ENCODE measurements at places on chromosomes 11 and 22.

GRCh38 chr11:11985016-11985715, 23.3 kb downstream of the DKK3 start:
- no peak for DNase-seq

- no peak for DNase-seq
These were observed 11.8 kb downstream of the MUC2 start for GRCh38 chr11:1086171-1087102.

DNA sequence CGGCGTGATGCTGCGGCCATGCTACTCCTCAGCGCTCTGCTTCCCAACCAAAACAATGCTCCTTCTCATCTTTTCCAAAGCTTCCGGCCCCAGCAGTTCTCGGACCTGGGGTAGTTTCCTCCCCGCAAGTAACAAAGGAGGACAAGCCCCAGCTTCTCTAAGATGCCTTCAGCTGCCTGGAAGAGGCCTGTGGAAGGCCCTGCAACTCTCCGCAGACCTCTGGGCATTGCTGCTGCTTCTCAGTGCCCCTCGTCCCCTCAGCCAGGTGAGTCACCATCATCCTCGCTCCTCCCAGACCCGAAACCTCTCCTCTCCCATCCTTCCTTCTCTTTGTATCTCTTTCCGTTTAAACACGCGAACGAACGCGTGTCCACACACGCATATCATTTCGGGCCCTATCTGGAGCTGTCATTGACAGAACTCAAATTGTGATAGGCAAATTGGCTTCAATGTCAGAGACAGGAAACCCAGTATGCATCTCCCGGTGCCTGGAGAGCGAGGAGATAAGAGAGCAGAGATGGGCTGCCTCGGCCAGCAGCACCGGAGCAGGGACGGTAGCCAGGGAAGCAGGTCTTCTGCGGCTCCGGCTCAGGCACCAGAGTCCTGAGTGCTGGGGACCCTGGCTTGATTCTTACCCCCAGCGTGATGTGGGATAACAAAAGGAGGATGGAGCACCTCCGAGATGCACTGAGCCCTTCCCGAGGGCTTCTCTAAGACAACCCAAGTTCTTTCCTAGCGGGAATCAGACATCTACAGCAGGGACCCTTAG, 22.0 kb upstream of the JAM3 start:
- DNase-seq = no peak

- DNase-seq = no peak
These were observed 15.6 kb downstream of the TP53AIP1 start for GRCh38 chr11:128927108-128927461.

GRCh38 chr11:57501953-57502352, 13.5 kb downstream of the SLC43A1 start:
- DNase-seq = no peak

- no peak for DNase-seq
These were observed 109.2 kb downstream of the MICAL3 start for GRCh38 chr22:17915188-17915587.

GRCh38 chr22:46826438-46827135, 64.1 kb downstream of the TBC1D22A start:
- DNase-seq = no peak

GRCh38 chr22:48741540-48741939, 1086.1 kb downstream of the BRD1 start:
- DNase-seq = no peak

DNA sequence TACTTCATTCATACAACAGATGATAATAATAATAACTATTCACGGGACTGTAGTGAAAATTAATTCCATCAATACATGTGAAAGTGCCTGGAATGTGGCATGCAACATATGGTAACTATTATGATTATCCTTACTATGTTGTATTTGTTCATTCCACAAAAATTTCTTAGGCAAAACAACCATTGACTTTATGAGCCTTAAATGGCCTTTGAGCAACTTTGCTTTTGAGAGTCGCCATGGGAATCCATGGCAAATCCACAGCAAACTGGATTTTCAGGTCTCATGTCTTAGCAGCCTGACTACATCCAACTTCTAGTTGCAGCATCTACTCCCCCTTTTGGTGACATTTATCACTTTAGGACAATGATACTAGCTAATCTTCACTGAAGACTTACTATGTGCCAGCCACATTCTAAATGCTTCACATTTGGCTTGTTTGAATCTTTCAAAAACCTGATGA, 56.8 kb downstream of the SLC1A2 start:
- no peak for DNase-seq

DNA sequence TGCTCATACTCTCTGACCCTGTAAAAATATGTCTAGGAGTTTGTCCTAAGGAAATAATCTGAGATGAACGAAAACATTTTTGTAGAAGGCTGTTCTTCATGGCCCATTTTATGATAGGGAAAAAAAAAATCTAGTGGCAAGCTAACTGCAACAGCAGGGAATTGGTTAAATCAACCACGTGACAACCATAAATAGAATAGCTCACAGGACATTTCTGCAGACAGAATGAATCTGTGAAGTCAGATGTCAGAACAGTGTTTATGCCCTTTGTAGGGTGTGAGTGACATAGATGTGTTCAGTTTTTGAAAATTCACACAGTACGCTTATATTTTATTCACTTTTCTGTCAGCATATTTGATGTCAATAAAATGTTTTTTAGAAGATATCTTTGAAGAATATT, 16.1 kb downstream of the ARHGAP1 start:
- DNase-seq = no peak

- no peak for DNase-seq
These were observed 1.4 kb downstream of the TRIM34 start for GRCh38 chr11:5626196-5626595.

DNA sequence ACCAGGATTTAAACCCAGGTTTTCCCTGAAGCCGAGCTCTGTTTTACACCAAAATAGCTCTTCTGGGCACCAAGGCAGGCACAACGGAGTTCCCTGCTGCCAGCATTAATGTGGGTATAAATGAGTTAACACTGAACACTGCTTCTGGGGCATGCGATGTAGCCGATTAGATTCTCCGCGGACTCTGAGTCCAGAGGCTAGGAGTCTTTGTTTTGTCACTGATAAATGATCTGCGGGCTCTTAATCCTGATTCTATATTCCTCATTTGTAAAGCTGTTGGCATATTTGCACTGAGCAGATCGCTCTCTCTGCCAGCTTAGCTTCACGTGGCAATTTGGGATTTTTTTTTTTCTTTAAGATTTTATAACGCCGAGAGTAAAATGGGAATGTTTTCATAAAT, 16.8 kb upstream of the LDLRAD3 start:
- no peak for DNase-seq

- no peak for DNase-seq
These were observed 20.7 kb downstream of the CACNG2 start for GRCh38 chr22:36682811-36683210.

All from stimulated activated CD4-positive, alpha-beta T cell treated with anti-CD3 and anti-CD28 coated beads, Interleukin-1b, Interleukin-23, amount 100 ng/mL, for 4 hours (primary cell).